Activated CD4-positive, CD25-positive, alpha-beta regulatory T cell treated with anti-CD3 and anti-CD28 coated beads, Interleukin-2, amount 50 U/mL, for 24 hours (primary cell): ENCODE measurements at places on chromosomes 13 and 19.
A peak's percentile ranks its signal among the peaks of the same experiment; 100 is the strongest.

DNA sequence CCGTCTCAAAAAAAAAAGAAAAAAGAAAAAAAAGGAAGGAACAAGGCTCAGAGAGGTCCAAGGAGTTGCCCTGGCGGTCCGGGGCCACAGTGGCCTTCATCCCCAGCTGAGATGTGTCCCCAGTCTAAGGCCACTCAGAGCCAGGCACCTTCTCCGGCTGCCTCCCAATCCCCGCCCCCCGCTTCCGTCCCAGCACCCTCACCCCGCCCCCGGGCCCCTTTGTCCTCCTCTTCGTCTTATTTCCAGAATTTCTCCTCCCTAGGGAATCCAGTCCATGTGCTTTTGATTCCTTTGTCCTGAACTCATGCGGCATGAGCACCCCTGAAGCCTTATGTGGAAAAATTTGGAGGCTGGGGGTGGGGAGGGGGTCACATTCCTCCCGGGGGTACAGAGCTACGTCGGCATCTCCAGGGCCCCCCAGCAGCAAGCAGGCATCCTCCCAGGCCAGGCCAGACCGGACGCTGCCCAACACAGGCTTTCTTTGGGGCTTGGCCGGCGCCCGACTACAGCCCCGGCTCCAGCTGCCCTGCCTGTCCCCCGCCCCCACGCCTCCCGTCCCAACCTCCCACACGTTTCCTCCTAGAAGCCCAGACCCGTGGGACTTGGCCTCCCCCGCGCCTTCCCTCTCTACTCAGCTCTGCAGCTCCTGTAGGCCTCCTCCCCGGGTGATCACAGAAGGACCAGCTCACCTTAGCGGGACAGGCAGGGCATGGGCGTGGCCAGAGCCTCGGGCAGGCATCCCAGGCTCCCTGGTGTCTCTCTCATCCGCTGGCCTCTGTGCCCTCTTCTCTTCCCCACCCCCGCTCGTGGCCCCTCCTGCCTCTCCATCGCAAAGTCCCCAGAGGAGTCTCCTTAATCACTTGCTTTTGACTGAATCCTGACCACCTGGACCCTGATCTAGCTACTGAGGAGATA, 17.8 kb upstream of the ADGRE5 start:
- ATAC-seq = peak; percentile 21

DNA sequence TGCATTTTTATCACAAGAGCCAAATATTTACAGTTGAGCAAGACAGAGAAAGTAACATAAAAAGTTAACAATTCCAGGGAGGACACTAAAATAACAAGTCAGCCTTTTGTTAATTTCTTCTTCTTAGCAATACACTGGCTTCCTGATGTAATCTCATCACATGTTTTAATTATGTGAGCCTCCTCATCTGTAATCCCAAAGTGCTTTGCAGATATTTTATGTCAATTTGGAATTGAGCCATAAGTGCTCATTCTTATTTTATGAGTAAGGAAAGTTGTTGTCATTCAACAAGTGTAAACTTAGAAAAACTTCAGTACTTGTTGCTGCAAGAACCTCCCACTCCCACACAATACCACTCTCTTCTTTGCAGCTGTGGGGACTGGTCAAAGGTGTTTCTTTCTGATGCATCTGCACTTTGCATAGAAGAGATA, 223.6 kb downstream of the GPC6 start:
- no peak for ATAC-seq

- no peak for ATAC-seq
Observed at GRCh38 chr13:23497191-23497590, 63.7 kb upstream of the SACS start.

GRCh38 chr19:28687296-28687695, 525.7 kb downstream of the UQCRFS1 start:
- ATAC-seq = no peak

- peak; percentile 15 for ATAC-seq
Observed at GRCh38 chr19:36488118-36488845, 1.1 kb downstream of the ZNF566 start.

- no peak for ATAC-seq
Observed at GRCh38 chr13:46925486-46925885, 28.6 kb upstream of the HTR2A start.

DNA sequence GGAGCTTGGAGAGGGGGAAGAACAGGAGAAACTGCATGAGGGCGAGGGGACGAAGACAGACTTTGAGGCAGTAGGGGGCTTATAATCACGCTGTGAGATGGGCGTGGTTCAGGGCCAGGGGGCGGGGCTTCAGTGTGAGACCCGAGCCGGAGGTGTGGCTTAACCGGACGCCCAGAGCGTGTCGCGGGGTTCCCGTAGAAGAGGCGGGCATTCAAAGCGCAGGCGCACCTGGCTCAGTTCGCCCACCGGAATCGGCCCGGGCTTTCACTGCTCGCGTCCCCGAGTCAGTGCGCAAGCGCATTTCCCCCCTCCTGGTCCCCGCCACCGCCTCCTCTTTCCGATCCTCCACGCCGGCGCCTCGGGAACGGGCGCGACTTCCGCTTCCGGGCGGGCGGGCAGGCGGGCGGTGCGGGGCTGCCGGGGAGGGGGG, 225 bp upstream of the ZNF865 start:
- peak; percentile 83 for ATAC-seq

GRCh38 chr19:37988758-37989635, 82.0 kb downstream of the SIPA1L3 start:
- ATAC-seq = no peak

GRCh38 chr19:30391554-30392551, 19.7 kb downstream of the ZNF536 start:
- no peak for ATAC-seq

- peak; percentile 52 for ATAC-seq
Observed at GRCh38 chr19:18832306-18833140, 764 bp downstream of the UPF1 start.

GRCh38 chr19:2087621-2088100, 8.5 kb downstream of the MOB3A start:
- no peak for ATAC-seq

- ATAC-seq = no peak
Observed at GRCh38 chr13:84870190-84870589, 929.0 kb downstream of the SLITRK6 start.

- no peak for ATAC-seq
Observed at GRCh38 chr13:113245849-113246796, 36.7 kb downstream of the CUL4A start.
